Forelimb muscle (tissue), 1 donor: ENCODE measurements at places on chromosomes 1 and 21. TPM values are rescaled to one million over a fixed set of nuclear protein-coding genes. Genes with fewer than 3 reads are reported as not detected.

DNA sequence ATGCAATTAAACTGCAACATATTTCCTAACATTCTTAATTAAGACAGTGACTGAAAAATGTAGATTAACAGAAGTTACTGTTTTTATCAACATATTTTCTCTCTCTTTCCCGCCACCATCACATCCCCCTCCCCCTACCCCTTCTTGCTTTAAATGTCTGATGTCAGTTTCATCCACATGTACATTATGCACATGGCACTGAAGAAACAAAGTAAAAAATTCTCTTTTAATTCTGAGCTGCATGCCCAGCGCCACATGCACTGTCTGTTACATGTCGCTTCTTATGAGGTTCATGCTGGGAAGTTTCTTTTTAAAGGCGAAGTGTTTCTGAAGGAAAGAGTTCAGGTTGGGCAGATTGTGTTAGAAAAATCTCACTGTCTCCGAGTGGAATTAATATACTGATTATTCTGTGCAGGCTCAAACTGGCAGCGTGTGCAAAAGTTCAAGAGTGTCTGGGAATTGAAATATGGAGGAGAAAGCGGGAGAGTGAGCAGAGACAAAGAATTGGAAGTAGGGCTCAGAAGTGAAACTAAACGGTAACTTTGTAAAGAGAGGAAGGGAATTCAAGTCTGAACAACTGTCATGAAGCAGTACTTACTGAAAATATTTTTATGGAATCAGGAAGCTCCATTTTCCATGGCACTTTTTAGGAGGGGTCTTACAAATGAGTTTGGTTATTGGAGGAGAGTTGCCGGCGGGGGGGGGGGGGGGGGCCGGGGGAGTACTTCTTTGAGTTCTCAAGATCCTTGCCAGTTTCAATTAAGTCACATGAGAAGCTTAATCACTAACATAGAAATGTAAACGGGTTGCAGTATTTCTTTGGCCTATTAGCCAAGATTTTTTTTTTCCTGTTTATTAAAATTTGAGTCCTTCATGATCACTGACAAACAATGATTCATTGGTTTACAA, 217.6 kb downstream of the SDCCAG8 start:
- no peak for DNase-seq

The RGSL1 gene
- not detected for polyA plus RNA-seq

The OPRD1 gene
- 0.67 TPM for polyA plus RNA-seq

The APCS gene
- polyA plus RNA-seq = not detected

DNA sequence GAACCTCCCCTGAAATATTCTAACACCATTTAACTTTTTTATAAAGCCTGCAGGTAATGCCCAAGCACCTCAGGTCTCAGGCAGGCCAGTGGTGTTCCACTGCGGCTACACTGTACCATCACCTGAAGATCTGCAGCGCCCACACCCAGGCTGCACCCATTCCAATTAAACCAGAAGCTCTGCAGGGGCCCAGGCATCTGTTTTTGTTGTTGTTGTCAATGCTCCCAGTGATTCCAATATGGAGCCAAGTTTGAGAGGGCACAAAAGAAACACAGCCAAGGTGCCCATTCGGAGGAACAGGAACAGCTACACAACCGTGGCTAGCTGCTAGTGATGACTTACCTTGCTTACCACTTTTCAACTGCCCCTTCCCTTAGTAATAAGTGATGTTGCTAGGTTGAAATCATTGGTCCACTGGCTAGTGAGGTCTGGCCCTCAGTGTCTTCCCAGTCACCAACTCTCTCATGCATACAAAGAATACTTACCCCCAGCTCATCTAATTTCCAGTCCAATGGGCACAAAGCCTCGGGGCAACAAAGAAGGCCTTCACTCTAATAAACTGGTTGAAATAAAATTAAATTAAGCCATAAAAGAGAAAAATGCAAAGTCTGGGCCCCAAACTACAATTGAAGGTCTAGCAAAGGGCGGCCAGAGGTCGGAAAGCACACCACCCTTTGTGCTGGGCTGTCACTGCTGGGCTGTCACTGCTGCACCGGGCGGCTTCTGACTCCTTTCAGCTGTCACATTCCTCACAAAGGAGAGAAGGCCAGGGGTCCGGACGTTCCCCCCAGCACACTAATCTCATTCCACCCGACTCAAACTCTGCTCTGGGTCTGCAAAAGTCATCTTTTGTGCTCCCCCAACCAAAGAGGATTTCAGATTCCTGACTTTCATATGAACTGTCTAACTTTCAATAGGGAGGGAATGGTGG, 34.9 kb downstream of the SIPA1L2 start:
- DNase-seq = no peak

The CYP4A11 gene
- polyA plus RNA-seq = not detected

DNA sequence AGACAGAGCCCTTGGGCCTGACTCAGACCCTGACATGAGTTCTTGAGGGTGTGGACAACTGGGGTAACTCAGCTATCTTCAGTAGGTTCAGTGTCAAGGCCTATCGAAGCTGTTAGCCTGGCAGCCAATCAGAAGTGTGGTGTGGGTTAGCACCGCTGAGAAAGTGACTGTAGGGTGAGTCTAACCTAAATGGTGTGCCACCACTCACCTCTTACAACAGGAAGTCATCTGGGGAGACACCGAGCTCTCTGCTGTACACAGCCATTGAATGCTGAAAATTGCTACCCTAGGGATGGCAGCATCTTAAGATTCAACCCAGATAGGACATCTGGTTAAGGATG, 44.6 kb downstream of the RASSF5 start:
- DNase-seq = no peak

DNA sequence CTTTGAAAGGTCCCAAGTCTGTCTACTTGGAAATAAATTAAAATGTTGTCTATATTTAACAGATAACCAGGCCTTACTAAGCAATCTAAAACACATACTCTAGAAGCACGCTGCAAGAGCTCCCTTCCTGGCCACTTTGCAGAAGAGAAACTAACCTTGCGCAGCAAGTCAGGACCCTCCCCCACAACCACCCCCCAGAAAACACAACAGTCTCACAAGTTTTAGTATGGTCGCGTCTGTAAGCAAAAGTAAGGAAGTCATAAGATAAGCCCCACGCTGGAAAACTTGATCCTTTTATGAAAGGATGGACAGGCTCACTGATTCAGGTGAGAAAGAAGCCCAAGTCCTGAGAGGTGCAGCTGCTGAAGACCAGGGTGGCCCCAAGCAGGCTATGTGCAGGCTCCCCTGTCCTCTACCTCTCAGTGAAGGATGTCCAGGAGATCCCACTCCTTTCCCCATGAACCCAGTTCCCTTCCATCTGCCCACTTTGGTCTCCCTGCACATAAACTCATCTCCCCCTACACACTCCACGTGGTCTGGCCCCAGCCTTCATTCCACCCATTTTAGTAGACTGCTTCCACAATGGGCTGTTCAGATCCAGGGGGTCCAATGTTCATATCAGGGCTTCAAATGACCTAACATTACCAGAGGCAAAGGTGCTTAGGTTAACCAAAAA, 23.8 kb downstream of the HIVEP3 start:
- DNase-seq = no peak

GRCh38 chr1:9242338-9242969, 7.9 kb downstream of the H6PD start:
- no peak for DNase-seq
